ENCODE measurements at places on chromosomes 16 and 17.
A peak's percentile ranks its signal among the peaks of the same experiment; 100 is the strongest.

GRCh38 chr16:10114409-10114808 lies 67.8 kb downstream of the GRIN2A start:
- DNase-seq = no peak

- no peak for DNase-seq
Observed at GRCh38 chr16:79209308-79209707, 391.2 kb downstream of the MAF start.

GRCh38 chr16:1054660-1055556 lies 17.6 kb upstream of the SSTR5 start:
- DNase-seq = peak; percentile 80

DNA sequence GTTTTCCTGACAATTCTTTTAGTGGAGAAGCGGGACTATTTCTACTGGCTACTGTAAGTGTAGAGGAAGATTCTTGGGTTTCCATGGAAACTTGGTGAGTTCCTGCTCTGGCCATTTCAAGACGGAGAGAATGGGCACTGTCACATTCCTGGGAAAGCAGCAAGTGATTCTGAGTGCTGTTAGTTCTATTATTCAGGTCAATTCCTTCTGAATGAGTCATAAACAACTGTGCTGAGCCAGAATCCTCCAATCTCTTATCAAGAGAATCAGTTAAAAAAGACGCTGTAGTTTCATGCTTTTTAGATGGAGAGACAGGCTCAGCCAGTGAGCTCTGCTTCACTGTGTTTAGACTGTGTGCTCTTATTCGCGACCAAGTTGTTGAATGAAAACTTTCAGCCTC lies 19.6 kb downstream of the AKAP10 start:
- DNase-seq = no peak

GRCh38 chr17:48470388-48471034 lies 40.5 kb upstream of the SKAP1 start:
- no peak for DNase-seq

DNA sequence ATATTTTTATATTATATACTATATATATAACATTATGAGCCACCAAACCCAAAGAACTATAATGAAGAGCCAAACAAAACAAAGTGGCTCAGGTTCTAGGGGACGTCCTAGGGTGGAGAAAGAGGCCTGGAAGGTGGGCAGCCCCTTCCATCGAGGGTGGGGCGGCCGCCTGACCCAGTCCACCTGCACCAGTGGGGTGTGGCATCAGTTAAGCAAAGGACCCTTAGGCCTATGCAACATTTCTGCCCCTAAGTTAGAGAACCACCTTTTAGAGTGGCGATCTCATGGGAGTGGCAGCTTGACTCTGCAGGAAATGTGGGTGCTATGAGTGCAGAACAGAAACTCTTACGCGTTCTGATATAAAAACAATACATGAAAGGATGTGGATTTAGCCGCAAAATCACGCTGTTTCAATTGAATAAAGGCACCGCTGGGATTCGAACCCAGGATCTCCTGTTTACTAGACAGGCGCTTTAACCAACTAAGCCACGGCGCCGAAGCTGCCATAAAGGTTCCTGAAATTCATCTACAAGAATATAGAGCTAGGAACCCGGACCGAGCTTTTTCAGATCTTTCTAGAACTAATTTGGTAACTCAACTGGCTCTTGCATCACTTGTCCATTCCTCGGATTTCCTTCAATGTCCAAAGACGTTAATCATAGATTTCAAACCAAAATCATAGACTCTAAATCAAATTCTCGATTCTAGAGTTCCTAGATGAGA lies 15.6 kb upstream of the AURKB start:
- DNase-seq = peak; percentile 82

DNA sequence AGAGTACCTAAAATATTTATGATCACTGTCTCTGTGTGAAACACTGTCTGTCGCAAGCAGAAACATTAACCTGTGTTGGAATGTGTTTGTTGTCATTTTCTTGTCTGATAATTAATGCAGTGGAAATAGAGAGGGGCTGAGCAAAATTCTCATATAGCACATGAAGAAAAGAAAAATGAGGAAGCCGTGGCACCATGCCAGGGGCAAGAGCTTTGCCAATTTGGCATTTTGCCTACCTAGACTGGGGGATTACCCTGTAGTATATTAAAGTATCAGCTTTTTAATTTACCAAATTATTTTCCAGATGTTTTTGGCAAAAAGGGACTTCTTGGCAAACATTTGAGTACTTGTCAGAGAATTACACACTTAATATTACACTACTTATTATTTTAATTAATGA lies 1326.6 kb upstream of the GOT2 start:
- peak; percentile 2 for DNase-seq

DNA sequence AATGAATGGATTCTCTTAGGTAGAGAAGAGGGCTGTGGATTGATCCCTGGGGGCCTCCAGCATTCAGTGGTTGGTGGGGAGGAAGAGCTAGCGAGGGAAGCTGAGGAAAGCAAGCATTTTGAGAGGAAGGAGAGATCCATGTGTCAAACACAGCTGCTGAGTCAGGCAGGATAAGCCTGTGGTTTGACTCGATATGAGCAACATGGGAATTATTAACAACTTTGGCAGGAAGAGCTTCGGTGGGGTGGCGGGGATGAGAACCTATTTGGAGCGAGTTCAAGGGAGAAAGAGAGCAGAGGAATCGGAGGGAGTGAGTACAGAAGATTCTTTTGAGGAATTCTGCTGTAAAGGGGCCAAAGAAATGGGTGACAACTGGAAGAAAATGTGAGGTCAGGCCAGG lies 59.5 kb upstream of the CDC42EP4 start:
- DNase-seq = peak; percentile 20

DNA sequence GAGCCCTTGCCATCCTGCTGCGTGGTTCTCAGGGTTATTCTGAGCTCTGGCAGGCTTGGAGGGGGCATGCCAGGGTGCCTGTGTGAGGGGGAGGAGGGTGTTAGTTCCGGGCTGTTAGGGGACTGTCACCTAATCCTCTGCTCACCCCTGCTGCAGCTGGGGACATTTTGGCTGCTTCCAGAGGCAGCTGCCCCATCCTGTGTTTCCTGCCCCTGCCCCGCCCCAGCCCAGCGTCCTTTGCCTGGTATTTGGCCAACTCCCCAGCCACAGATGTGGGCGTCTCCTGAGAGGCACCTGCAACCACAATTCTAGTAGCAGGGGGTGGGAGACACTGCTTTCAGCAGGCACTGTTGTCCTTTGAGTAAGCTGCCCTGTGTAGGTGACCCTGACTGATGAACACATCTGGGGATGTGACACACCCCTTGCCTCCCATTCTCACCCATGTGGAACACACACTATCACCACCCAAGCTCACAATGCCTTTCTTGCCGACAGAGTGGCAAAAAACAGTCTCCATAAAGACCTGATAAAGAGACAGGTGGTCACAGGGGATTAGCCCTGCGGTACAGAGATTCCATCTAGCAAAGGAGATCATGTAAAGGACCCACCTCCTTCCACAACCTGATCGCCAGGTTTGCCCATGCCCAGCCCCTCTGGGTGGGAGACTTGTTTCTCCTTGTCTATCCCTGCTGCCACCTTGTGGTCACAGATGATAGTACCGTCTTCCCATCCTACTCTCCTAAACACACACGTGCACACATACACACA lies at the start of gene CHRNE:
Gene CHRNE (minus strand): TSS at position 48 of the 768 bp plus-strand sequence. CDS start 35 bp downstream, at position 13.
- DNase-seq = peak; percentile 73

- DNase-seq = peak; percentile 81
Observed at GRCh38 chr16:66979011-66979717, 9.2 kb upstream of the CES4A start.

DNA sequence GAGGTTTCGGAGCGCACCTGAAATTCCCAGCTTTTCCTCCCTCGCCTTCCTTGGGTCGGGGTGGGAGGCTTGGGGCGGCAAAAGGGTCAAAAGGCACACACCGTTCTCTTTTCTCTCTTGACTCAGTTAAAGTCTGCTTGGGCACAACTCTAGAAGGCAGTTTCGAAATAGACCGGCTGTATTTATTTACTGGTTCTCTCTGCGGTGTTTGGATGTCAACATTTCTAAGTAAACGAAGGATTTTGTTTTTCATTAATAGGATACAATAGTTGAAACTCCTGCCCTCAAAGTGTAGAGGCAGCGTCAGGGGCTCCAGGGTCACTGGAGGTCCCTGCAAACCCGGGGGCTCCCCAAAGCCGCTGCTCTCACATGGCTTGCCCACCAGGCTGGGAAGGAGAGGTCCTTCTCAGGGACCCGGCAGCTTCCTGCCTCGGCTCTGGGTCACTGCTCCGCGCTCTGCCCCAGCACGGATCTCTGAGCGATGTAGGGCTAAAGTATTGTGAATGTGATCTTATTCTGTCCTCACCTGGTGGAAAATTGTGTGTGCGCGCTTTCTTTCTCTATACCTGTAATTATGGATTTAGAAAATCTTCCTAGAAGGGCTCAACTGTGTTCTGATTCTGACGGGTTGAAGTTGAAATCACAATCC lies 952 bp downstream of the BMERB1 start:
- DNase-seq = no peak

GRCh38 chr17:42361781-42362186 lies 26.5 kb downstream of the STAT3 start:
- no peak for DNase-seq

DNA sequence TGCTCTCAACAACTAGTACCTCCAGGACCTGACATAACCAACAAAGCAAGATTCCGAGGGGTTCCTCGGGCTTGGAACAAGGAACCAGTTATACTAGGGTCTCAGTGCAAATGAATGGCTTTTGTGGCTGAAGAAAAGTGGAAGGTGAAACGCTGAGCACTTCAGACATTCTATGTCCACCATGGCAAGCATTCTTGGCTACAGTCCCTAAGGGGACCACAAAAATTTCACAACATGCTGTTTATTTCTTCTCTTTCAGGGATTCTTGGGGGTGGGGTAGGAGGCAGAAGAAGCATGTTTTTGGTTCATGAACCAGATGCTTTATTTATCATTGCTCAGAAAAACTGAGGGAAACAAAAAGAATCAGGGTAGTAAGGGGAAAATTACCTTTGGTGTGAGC lies 479.9 kb upstream of the CDH11 start:
- no peak for DNase-seq

DNA sequence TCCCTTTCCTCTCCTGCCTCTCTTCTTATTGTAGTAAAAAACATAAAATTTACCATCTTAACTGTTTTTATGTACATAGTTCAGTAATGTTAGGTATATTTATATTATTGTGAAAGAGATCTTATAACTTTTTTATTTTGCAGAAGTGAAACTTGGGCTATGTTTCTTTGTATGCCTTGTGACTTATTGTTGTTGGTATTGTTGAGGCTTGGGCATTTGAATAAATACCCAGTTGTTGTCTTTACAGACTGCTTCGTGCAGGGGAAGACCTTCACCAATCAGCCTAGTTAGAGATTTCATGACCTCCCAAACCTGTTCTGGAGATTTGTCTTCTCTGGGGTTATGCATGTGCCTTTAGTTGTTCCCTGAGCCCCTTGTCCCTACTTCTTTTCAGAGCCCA lies 31.9 kb downstream of the REXO5 start:
- peak; percentile 56 for DNase-seq
